ENCODE measurements at places on chromosomes 3 and 15.

DNA sequence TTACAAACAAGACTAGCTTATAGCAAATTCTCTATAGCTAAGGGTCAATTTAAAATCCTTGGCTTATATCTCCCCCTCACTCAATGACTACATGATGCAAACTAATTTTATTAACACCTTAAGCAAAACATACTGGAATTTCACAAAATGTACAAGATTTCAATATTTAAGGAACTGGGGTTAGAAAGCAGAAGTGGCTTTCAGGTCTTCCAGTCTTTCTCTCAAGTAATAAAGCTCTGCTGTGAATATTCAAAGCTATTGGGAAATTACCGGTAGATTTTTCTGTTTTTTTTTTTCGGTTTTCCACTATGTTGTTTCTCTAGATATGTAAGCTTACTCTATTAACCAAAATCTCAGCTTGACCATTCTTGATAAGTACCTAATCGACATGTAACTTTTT is 3.9 kb downstream of the EPM2AIP1 start:
- no peak for DNase-seq

GRCh38 chr3:59885101-59885500 is 835.3 kb upstream of the CFAP20DC start:
- no peak for DNase-seq

- DNase-seq = no peak
Observed at GRCh38 chr3:126711121-126711760, 7.2 kb downstream of the CHCHD6 start.

- no peak for DNase-seq
Observed at GRCh38 chr15:94745371-94745770, 514.0 kb downstream of the MCTP2 start.

DNA sequence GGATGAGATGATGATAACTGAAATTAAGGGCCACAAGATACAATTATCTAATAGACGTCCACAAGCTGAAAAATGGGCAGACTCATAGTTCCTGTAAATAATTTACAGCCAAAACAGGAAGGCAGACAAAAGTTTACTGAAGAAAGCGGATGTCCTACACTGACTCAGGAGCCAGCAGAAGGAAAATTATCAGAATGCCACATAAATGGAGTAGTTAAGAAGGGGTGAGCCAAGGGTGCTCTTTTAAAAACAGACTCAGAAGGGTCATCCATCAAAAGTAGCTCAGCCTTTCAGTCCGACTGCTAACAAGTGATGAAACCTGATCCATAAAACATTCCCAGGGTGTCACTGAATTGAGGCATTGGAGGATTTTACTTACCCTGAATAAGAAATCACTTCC is 39.8 kb downstream of the TUSC7 start:
- no peak for DNase-seq

DNA sequence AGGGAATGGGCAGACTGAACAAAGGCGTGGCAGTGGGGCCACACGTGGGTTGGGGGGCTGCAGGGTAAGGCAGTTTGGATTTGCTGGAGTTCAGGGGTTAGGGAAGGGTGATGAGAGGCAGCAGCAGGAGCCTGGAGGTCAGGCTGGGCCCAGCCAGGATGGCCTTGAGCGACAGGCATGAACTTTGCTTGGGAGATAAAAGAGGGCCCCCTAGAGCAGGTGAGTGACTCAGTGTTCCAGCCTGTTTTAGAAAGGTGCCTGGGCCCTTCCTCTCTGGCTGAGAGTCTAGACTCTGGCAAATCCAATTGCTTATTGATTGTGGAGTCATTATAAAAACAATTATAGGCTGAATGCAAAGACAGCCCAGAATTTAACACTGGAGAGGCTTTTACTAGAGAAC is 75.1 kb downstream of the RAB11A start:
- DNase-seq = no peak

- no peak for DNase-seq
Observed at GRCh38 chr15:81199031-81199779, 2.5 kb downstream of the IL16 start.

DNA sequence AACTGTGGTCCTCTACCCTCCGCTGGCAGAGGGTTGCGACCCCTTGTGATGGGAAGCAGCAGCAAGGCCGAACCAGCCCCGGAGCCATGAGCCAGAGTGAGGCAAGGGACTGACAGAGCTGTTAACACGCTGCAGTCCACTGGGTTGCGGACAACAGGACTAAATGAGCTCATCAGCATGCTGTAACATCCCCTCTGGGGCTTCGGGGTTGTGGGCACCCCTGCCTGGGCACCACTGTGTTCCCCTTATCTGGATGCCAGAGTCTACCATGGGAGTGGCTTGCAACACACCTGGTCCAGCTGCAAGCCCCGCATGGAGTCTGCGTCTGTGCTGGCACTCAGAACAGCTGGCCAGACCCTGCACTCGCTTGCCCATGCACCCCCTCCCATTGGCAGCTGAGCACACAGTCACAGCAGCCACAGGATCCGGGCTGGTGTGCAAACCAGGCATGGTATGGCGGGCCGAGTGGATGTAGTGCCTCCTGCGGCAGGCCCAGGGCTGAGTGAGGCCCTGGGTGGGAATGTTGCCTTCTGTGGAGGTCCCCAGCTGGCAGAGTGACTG is 404.2 kb downstream of the PLCL2 start:
- DNase-seq = no peak

GRCh38 chr3:127630811-127631714 is 2.1 kb downstream of the PODXL2 start:
- DNase-seq = no peak

- DNase-seq = no peak
Observed at GRCh38 chr3:80677796-80678195, 910.0 kb upstream of the ROBO1 start.

- no peak for DNase-seq
Observed at GRCh38 chr3:94117729-94118128, 54.9 kb downstream of the NSUN3 start.

DNA sequence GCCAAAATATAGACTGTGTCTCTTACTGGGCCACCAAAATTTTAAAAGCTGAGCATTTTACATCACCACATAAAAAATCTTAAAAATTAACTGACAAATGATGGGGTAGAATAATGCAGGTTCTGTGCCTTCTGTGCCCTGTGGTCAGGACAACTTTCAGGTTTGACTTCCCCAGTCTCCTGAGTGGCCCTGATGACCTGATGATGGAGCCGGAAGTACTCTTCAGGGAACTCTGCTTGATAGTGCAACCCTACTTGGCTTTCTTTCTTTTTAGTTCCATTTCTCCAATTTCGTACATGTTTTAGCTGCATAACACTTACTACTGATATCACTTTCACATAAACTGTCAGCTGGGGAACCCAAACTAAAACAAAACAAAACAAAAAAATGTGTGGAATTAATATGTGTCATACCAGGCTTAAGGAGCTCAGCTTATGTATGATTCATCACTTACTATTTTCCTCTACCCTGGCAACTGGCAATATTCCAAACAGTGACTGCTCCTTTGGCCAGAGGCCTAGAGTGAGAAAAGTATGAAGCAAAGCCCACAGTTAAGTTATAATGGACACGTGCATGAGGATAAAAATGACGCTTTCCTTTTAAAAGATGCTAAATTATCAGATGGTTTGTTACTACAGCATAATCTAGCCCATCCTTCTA is 194.3 kb downstream of the BCHE start:
- no peak for DNase-seq

GRCh38 chr15:46576646-46577395 is 942.0 kb downstream of the SQOR start:
- DNase-seq = no peak

DNA sequence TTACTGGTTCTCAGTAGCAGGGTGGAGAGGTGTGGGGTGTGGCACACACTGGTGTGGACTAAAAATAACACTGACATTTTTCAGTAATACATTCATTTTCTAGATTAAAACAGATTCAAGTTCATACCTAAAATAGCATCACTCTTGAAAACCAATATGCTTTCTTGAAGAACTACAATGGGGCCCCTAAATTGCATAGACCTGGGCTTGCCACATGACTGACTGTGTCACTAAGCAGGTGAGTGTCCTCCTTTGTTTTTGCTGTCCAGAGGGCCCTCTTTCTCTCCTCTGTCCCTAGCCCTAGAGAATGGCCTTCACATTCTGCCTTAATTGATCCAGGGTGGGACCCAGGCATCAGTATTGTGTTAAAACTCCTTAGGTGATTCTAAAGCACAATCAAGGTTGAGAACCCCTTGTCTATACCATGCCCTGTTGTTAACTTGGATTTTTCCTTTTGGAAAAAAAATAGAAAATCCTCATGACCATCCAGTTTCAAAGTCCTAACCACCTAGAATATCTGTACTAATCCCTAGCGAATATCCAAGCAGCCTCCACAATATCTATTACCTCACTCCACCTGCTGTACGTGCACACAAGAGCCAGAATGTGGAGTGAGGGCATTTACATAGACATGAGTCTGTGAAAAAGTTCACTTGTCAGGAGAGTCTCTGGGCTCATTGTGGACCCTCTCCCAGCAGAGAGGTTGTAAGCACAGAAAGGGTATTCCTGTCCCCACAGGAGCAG is 18.7 kb upstream of the TMEM41A start:
- DNase-seq = no peak

DNA sequence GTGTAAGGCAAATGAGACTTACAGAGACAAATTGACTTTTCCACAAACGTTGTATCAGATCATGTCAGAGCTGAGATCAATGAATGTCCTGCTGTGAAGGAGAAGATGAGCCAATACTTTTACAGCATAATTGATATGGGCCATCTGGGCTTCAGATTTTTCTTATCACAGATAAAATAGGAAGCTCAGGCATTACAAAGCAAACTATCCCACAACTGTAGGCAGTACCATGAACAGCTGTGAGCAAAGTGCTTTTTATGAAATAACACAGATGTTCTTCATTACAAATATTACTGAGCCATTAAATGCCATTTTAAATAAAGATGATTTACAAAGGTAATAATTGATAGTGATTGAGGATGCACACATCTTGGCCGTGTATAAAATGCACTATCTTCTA is 852.3 kb downstream of the OTOL1 start:
- no peak for DNase-seq

GRCh38 chr3:52537726-52538421 is 1.5 kb downstream of the UQCC5 start:
- no peak for DNase-seq

DNA sequence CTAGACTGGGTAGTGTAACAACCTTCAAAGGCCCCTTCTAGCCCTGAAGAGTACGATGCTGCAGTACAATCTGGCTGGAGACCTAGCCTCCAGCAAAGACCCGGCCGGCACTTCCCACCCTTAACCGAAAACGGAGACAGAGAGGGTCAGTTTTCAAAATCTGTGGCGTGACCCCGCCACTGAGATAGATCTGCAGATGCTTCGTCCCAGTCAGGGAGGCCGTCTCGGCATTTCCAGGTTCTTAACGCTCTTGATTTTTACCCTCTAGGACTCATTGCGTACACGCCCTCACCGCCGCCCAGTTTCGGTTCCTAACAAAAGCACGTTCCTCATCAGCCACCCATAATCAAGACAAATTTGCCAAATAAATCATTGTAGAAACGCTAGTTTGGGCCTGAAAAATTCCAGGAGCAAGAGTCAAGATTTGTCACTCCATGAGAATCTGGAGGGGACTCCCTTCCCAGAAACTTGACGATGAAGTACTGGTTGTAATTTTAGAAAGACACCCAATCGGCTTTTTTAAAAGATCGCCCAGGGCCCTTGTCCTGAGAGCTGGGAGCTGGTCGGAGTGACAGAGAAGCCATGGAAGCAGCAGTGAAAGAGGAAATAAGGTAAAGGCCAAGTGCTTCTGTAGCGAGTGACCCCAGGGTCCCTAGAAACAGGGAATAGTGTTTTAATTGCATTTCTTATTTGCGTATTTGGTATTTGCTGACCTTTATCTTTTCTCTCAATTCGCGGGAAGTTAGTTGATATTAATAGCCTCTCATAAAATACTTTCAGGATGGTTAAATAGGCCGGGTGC is 868 bp upstream of the TMEM87A start:
- DNase-seq = no peak

DNA sequence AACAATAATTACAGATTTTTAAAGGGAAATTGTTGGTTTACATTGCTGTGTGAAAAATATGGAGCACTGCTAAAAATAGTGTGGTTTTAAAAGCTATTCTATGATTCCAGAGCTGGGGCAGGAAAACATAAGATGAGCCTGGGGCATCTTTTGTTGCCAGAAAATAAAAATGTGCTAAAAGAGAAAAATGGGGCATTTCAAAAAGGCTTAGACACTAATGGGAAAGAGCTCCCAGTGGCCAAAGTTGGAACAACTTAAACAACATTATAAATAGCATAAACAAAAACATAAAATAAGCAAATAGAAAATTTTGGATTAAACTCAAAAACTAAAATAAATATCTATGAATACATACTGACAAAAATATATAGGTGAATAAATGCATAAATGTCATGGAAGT is 478.9 kb downstream of the NLGN1 start:
- no peak for DNase-seq

DNA sequence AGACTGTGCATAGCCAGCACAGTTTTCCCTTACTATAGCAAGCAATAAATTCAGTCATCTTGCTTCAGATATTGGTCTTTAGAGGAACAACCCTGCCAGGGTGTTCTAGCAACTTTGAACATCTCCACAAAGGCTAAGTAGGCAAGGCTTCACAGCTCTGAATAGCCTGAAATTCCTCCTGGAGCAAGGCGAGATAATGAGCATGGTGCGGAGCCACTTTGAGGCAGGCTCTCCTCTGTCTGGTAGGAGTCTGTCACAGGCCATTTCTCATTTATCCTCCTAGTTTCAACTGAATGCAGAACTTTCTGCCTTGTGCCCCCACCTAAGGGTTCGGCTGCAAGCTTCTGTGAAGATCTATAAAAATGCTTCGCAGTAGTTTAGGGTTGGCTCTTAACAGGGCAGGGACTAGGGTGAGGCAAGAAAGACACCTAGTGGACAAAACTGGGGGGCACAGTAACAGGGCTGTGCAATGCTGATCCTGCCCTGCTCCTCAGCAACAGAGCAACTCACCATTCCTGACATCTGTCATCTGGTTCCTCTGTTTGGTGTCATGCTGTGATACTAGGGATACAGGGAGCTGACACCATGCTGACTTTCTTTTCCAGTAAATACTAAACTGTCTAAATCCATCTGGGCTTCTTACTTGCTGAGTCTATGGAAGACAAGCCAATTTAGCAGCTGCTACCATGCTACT is 16.6 kb upstream of the EHHADH start:
- DNase-seq = peak; percentile 33

All from iPS DF 6.9 (cell line).